MM.1S (cell line): ENCODE measurements at places on chromosomes 13 and 19.

DNA sequence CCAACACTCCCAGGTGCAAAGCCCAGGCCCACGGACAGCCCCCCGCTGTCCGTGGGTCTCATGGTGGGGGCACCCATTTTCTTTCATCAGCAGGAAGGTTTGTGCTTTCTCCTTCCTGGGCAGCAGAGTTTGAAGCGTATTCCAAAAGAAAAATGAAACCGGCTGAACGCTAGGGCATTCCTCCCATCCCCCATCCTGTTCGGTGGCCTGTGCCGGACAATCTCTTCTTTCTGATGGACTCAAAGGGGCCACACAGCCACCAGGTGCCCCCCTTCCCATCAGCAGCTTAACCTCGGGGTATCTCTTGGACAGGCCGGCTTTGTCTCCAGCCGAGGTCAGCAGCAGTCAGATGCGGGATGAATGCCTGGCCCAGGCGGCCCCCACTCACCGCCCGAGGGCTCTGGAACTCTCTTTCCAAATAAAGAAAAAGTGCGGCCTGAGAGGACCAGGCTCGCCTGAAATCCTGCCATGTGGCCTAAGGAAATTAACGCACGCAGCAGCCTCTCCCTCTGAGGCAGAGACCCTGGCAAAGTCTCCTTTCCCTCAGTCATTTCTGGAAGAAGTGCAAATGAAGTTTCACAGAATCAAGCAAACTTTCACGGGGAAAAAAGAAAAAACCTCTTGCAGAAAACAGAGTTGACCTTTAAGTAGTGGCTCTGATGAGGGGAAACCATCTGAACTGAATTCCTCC, 67.8 kb downstream of the RASA3 start:
- peaks cover 44% of the 10 kb centered on the region for H3K4me1 ChIP-seq
- H3K4me3 ChIP-seq = peak overlapping the region; percentile 83
- H3K27ac ChIP-seq = peak overlapping the region; percentile 99

DNA sequence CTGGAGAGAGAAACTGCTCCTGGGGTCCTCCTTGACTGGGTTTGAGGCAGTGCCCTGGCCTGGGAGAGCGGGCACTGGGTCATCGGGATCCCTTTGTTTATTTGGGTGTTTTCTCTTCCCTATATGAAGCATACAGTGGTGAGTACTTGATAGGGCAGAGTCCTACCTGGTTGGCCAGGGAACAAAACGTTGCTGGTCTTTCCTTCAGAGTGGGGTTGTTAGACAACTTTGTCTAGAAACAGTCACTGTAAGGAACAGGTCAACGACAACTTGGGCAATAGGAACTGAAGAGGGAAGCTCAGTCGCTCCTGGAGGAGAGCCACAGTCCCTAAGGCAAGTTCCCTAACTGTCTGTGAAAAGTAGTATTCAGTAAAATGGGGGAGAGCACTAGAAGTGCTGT, 550 bp upstream of the OLFM4 start:
- DNase-seq = no peak
- no peak overlapping the region for H3K4me3 ChIP-seq
- no peaks in the 10 kb centered on the region for H3K27me3 ChIP-seq

- H3K27ac ChIP-seq = no peak overlapping the region
- no peaks in the 10 kb centered on the region for H3K4me1 ChIP-seq
- no peak overlapping the region for H3K4me3 ChIP-seq
- no peaks in the 10 kb centered on the region for H3K27me3 ChIP-seq
- H3K36me3 ChIP-seq = no peaks in the 10 kb centered on the region
These were observed 65.9 kb downstream of the ZNF627 start for GRCh38 chr19:11663181-11663591.

- no peak for DNase-seq
- H3K27me3 ChIP-seq = peaks cover 22% of the 10 kb centered on the region; the same call in 1 of the 2 replicates
- no peak overlapping the region for H3K27ac ChIP-seq
- no peaks in the 10 kb centered on the region for H3K36me3 ChIP-seq
- no peak overlapping the region for H3K4me3 ChIP-seq
- H3K4me1 ChIP-seq = no peaks in the 10 kb centered on the region
These were observed 76.0 kb downstream of the CHST8 start for GRCh38 chr19:33697766-33698165.

- H3K4me1 ChIP-seq = no peaks in the 10 kb centered on the region
- no peaks in the 10 kb centered on the region for H3K36me3 ChIP-seq
- no peak for DNase-seq
- no peaks in the 10 kb centered on the region for H3K27me3 ChIP-seq
These were observed 46.7 kb upstream of the KL start for GRCh38 chr13:32969516-32969941.

- no peak overlapping the region for H3K4me3 ChIP-seq
- no peak overlapping the region for H3K27ac ChIP-seq
- H3K36me3 ChIP-seq = no peaks in the 10 kb centered on the region
These were observed 423.4 kb downstream of the ITGBL1 start for GRCh38 chr13:101875717-101876393.

DNA sequence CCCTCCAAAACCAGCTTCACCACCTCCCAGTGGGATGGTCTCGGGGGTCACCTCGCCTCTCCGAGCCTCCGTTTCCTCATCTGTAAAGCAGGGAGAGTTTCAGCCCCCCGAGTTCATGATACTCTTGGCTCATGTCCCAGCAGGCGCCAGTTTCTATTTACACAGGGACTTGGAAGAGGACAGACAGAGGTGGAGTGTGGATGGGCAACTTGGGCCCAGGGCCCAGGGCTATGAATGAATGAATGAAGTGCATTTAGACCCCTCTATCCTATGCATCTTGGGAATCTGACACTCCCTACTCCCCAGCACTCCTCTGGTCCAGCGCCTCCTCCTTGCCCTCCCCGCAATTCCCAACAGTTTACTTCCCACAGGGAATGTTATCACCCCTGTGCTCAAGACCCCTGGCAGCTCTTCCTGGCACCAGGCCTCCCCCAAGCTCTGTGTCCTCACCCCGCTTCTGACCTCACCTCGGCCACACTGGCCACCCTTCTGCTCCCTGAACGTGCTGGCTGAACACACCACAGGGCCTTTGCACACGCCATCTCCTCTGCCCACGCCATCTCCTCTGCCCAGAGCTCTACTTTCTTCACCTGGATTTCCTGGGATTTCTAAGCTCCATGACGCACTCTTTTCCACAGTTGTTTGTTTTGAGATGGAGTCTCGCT, 4.9 kb upstream of the C2CD4C start:
- DNase-seq = no peak
- H3K36me3 ChIP-seq = no peaks in the 10 kb centered on the region
- H3K4me1 ChIP-seq = no peaks in the 10 kb centered on the region
- H3K4me3 ChIP-seq = no peak overlapping the region
- no peak overlapping the region for H3K27ac ChIP-seq

- no peaks in the 10 kb centered on the region for H3K36me3 ChIP-seq
- no peak for DNase-seq
- H3K4me3 ChIP-seq = no peak overlapping the region
- H3K27ac ChIP-seq = no peak overlapping the region
- no peaks in the 10 kb centered on the region for H3K27me3 ChIP-seq
These were observed 5.3 kb upstream of the GPR183 start for GRCh38 chr13:99312493-99312883.

GRCh38 chr19:53183146-53183764, 9.9 kb downstream of the ZNF665 start:
- no peak overlapping the region for H3K4me3 ChIP-seq
- H3K36me3 ChIP-seq = no peaks in the 10 kb centered on the region

GRCh38 chr19:40257096-40257517, 28.0 kb downstream of the AKT2 start:
- H3K36me3 ChIP-seq = 0 out of 2 replicates have a peak, but pooled peaks cover 4% of the 10 kb centered on the region
- H3K27ac ChIP-seq = no peak overlapping the region
- no peaks in the 10 kb centered on the region for H3K27me3 ChIP-seq

DNA sequence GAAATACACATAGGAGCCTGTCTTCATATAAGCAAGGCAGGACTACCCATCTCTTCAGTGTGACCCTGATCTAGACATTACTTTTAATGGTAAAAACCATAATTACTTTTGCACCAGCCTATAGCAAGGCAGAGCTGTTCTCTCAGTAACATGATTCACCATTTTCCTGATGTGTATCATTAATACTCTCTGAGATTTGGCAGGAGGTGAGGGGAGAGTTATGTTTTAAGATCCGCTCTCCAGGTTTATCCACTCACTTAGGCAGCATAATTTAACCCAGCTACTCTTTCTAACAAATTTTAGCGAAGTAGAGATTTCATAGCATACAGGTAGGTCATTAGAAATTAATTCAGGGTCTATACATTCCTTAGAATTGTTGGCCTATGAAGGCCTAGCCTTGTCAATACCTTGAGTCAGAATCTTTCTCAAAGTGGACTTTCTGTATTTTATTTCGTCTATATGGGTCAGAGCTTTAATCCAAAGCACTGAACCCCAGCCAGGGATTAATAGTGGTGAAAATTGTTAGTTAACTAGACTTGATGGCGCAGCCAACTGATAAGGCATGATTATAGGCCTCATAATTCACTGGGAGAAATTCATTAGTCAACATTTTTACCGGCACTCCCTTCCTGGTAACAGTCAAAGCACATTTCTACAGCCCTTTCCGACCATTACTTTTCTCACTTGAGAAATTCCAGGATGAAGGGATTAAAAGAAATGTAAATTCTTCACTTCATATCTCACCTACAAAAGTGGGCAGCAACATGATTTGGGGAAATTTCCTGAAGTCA, 955.1 kb downstream of the DIAPH3 start:
- H3K27me3 ChIP-seq = no peaks in the 10 kb centered on the region
- DNase-seq = no peak
- no peak overlapping the region for H3K27ac ChIP-seq

DNA sequence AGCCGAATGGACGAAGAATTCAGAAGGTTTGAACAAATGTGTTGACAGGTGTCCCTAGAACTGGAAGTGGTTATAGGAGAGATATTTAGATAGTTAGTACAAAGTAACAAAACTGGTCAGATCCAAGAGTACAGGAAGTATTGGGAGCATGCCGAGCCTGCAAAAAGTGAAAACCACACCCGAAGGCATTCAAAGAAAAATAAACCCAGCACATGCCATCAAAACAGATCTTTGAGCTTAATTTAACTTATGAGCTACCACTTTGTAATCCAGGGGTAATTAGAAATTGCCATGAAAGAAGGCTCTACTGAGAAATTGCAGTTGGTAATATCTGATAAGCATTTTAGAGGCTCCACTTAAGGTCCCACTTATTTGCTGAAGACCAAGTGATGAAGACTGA, 214.2 kb downstream of the DNAJC15 start:
- H3K27me3 ChIP-seq = no peaks in the 10 kb centered on the region
- H3K36me3 ChIP-seq = no peaks in the 10 kb centered on the region
- no peak for DNase-seq
- H3K4me1 ChIP-seq = no peaks in the 10 kb centered on the region

- H3K27ac ChIP-seq = no peak overlapping the region
- H3K27me3 ChIP-seq = peaks cover 55% of the 10 kb centered on the region
- no peak for DNase-seq
- H3K4me3 ChIP-seq = no peak overlapping the region
- no peaks in the 10 kb centered on the region for H3K36me3 ChIP-seq
- no peaks in the 10 kb centered on the region for H3K4me1 ChIP-seq
These were observed 7.8 kb upstream of the SYCN start for GRCh38 chr19:39211731-39212374.
